ENCODE measurements at places on chromosomes 11 and 22.

GRCh38 chr22:39240831-39241793 lies 3.7 kb downstream of the PDGFB start:
- no peak for DNase-seq

DNA sequence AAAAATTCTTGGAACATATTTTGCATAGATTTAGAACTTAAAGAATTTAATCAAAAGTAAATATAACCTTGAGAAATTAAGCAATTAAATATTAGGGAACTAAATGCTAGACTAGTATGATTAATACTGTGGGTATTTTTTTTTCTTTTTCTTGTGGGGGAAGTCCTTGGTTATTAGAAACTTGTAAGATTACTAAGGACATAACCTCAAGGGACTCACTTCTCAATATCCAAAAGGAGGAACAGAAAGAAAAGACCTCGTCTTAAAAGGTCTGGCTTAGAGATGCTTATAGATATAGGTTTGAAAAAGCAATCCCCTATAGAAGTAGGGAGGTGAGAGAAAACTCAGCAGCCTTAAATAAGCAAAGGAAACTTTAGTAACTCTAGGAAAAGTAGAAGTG lies 368.5 kb downstream of the INSC start:
- no peak for DNase-seq

DNA sequence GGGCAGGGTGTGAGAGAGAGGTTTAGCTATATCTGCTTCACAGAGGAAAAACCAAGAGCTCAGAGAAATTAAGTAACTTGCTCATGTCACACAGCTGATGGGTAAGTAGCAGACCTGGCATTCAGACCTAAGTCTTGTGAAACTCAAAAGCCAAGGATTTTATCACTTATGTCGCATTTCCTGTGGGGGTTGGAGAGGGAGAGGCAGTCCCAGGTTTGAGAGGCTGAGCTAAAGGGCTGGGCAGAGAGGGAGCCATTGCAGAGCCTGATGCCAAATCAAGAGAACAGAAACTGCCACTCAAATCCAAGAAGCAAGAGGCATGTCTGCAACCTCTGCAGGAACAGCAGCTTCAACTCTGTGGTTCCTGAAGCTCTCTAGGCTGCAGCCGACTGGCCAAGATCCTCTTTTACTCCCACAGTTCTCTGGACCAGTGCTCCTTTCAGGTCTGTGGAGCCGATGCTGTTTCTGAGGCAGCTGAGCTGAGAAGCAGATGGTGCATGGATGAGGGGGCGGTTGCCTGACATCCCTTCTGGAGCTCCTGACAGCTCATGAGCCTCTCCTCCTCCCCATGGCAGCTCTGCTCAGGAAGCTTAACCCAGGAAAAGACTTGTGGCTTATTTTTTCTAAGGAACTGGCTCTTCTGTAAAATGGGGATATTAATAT lies 47.6 kb upstream of the NAV2 start:
- DNase-seq, result no peak

DNA sequence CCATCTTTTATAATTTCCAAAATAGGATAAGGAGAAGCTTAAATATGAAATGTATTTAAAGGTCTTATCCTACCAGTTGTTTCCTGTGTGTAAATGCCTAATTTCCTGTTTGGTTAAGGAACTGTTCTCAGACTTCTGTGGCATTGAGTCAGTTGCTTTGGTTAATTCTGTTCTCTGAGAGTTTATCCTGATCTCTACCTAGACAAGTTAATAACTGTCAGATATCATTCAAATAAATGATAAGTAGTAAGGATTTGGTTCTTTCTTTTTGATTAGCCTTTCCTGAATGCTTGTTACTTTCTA lies 39.5 kb downstream of the CTNND1 start:
- DNase-seq, result no peak

GRCh38 chr11:19410032-19410431 lies 169.3 kb upstream of the E2F8 start:
- no peak for DNase-seq

All from activated CD8-positive, alpha-beta memory T cell treated with anti-CD3 and anti-CD28 coated beads for 1 hour (primary cell).